Posterior vena cava (tissue), 2 donors: ENCODE measurements at places on chromosomes 4 and X. TPM values are rescaled to one million over a fixed set of nuclear protein-coding genes. Genes with fewer than 3 reads are reported as not detected.

The USP17L13 gene
- not detected for total RNA-seq

The ADRA2C gene
- 61.5 TPM for total RNA-seq

The YY2 gene
- total RNA-seq = 2.5 TPM

The NIPAL1 gene
- 0.48 TPM for total RNA-seq

The MAP3K15 gene
- total RNA-seq = not detected

The CT45A3 gene
- total RNA-seq = not detected

The GPR82 gene
- 0.37 TPM for total RNA-seq

The ATP6AP1 gene
- 59.9 TPM for total RNA-seq

The ERAS gene
- not detected for total RNA-seq

The ADH1B gene
- 529 TPM for total RNA-seq
